ENCODE measurements at places on chromosomes 2 and 18. TPM values are rescaled to one million over a fixed set of nuclear protein-coding genes. Genes with fewer than 3 reads are reported as not detected.

- H3K36me3 ChIP-seq, result no peaks in the 10 kb centered on the region
- no peak overlapping the region for H3K4me3 ChIP-seq
- H3K4me1 ChIP-seq, result 0 out of 2 replicates have a peak, but pooled peaks cover 4% of the 10 kb centered on the region
- DNase-seq, result no peak
- H3K27ac ChIP-seq, result no peak overlapping the region
- H3K27me3 ChIP-seq, result no peaks in the 10 kb centered on the region
These were observed 70.5 kb upstream of the NT5C1B start for GRCh38 chr2:18659915-18660314.

GRCh38 chr18:58231930-58232329 is 187.9 kb downstream of the NEDD4L start:
- no peak for DNase-seq
- H3K4me1 ChIP-seq, result peaks cover 45% of the 10 kb centered on the region

The NDUFB3 gene
- 117 TPM for total RNA-seq

DNA sequence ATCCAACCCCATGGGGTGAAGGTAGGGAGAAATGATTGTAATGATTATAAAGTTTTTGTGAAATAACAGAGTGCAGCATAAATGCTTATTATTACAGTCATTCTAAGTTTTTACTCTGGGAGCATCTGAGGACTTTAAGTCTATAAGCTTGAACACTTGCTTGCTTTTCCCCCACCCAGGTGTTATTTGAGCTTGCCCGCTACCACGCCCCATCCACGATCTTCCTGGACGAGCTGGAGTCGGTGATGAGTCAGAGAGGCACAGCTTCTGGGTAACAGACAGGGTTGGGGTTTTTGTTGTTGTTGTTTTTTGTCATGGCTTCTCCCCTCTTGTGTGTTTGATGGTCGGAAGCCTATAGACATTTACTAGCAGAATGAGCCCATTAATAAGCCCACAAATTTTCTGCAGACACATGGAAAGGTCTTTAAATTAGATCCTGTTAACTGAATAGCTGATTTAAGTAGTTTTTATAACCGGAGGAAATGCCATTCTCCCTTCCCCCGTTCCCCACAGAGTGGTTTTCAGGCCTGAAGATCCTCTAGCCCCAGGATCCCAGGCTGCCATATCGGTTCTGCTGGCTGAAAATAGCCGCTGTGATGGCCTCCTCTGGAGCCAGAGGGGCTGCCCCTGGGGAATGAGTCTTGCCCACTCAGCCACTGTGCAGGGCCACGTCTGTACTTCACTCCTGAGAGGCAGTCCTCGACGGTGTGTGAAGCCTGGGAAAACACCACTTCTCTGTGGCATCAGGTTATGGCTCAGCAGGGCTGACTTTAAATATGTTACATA is 39.9 kb upstream of the ELOA2 start:
- no peak for DNase-seq
- H3K4me1 ChIP-seq, result no peaks in the 10 kb centered on the region
- no peaks in the 10 kb centered on the region for H3K27me3 ChIP-seq
- no peaks in the 10 kb centered on the region for H3K36me3 ChIP-seq

DNA sequence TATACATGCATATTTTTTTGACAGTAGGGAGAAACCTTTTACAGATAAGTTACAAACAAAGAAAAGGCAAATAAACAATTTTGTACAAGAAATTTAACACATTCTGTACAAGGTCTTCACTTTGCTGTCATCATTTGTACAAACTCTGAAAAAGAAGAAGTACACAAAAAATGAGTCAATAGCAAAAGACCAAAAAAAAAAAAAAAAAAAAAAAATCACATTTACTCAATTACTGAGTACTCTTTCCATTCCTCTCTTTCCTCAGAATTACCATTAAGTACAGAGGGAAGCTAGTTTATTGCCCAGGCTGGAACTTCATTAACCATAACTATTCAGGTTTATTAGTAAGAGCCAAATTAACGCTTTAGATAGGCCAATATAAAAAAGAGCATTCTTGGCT is 5.6 kb upstream of the STPG4 start:
- no peaks in the 10 kb centered on the region for H3K27me3 ChIP-seq
- peaks cover 9% of the 10 kb centered on the region for H3K4me1 ChIP-seq
- H3K36me3 ChIP-seq, result peaks cover 3% of the 10 kb centered on the region
- no peak for DNase-seq
- H3K4me3 ChIP-seq, result no peak overlapping the region
- no peak overlapping the region for H3K27ac ChIP-seq

The SCYGR5 gene
- not detected for total RNA-seq

The YES1 gene
- total RNA-seq, result 95.0 TPM

- no peaks in the 10 kb centered on the region for H3K36me3 ChIP-seq
These were observed 2.0 kb downstream of the OTOS start for GRCh38 chr2:240138254-240138984.

DNA sequence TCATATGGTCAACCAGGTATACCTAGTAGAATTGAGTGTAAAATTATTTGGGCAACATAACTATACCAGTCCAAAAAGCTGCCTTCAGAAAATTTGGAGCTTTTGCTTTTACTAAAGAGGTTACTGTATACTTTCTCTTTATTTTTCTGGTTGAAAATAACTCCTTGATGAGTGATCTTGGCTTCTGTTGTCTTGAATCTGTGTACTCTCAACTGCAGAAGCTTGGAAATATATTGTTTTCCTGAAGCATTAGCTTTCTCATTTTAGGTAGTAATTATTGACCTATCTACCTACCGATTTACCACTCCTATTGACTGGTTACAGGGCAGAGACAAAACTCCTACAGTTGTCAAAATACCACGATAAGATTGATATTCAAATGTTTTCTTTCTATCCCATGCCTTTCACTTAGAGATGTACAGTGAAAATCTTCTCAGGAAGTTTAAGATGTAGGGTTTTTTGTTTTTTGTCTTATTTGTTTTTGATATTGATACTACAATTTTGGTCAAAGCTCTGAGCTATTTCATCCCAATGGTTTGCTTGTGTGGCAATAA is 35.7 kb upstream of the DLX1 start:
- DNase-seq, result no peak
- H3K36me3 ChIP-seq, result no peaks in the 10 kb centered on the region
- H3K4me1 ChIP-seq, result 0 out of 2 replicates have a peak, but pooled peaks cover 6% of the 10 kb centered on the region
- no peak overlapping the region for H3K4me3 ChIP-seq

The ITGB1BP1 gene
- 82.4 TPM for total RNA-seq

GRCh38 chr2:74223941-74224770 is 25.7 kb downstream of the MTHFD2 start:
- no peaks in the 10 kb centered on the region for H3K27me3 ChIP-seq

DNA sequence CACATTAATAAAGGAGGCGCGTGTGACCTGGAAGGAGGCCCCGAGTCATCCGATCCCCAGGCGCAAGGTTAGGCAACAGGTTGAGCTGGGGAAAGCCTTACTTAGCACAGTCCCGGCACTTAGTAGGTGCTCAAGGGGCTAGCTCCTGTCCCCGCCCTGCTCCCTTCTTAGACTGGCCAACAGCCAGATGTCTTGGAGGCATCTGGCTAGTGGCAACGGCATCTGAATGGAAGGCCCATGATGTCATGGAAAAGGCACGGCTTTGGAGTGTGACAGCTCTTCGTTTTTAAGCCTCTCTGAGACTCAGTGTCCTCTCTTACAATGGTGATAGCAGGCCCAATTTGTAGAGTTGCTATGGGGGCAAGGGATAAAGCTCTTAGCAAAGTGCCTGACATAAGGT is 258.3 kb downstream of the CYRIA start:
- no peak for DNase-seq
- H3K4me1 ChIP-seq, result peaks cover 46% of the 10 kb centered on the region
- H3K36me3 ChIP-seq, result no peaks in the 10 kb centered on the region
- H3K4me3 ChIP-seq, result no peak overlapping the region

All from Caco-2 (cell line).